Central memory CD4-positive, alpha-beta T cell (primary cell): ENCODE measurements at places on chromosomes 6 and 20.
A peak's percentile ranks its signal among the peaks of the same experiment; 100 is the strongest.

DNA sequence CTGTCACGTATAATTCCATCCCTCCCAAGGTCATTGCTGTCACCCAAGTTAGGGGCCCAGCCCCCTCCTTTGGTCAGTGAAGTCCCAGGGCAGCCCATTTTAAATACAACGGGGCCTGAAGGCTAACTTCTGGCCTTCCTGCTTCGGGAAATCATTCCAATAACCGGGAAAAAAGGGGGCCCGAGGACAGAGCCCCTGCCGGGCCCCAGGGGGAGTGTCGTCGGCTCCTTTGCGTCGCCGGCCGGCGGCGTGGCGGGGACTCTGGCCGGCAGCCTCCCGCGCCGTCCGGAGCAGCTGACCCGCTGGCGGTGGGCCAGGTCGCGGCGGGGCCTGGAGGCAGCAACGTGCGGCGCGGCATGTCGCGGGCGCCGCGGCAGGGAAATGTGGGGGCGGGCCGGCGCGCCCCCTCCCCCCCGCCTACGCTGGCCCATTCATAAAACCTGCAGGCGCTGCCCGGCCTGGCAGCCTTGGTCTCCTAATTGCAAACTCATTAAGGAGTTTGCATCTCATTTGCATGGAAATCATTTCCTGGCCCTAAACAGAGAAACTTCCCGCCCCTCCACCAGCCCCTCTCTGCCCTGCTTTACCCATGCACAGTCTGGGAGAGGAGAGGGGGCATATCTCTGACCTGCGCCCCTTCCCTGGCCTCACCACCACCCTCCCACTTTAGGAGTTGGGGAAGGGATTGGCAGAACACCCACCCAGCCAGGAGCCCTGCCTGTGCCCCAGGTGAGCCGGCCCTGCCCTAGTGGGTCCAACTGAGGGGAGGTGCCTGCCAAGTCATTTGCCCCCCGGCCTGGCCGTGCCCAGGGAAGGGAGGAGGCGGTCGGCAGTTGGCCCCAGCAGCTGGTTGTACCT lies 50.7 kb downstream of the MRPL14 start:
- DNase-seq, result no peak

- DNase-seq, result no peak
These were observed 62.0 kb upstream of the TENT5A start for GRCh38 chr6:81814370-81815076.

GRCh38 chr20:19018881-19019280 lies 193.6 kb upstream of the SLC24A3 start:
- DNase-seq, result no peak

- DNase-seq, result no peak
These were observed 180.9 kb downstream of the ARID1B start for GRCh38 chr6:156957931-156958547.

DNA sequence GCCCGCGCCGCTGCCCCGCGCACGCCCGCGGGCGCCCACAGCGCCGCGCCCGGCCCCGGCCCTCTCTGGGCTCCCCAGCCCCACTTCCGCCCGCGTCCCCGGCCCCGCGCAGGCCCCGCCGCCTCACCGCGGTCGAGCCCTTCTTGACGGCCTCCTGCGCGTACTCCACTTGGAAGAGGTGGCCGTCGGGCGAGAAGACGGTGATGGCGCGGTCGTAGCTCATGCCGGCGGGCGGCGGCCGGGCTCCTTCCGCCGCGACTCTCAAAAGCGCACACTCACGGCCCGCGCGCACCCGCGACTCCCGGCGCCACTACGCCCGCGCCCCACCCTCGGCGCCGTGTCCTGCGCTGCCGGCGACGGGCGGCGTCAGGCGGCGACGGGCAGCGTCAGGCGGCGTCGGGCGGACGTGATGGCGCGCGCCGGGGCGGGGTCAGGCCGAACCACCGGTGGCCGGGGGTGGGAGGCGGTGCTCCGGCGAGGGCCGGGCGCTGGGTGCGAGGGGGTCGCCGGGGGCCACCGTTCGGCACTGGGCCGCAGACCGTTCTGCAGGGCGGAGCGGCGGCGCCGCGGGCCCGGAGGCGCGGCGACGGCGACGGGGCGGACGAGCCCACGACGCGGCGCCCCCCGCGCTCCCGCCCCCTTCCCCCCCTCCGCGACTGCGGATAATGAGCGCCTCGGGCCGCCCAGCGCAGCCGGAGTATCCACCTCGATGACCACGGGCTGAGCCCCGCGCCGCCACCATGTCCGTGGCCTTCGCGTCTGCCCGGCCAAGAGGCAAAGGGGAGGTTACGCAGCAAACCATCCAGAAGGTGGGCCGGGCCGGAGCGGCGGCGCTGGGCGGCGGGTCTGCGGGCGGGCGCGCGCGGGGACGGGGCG lies at the start of the genes PSMA7 and SS18L1:
TSS of gene PSMA7 (minus strand) at position 314 of the 876 bp plus-strand sequence. CDS start at position 223, 91 bp downstream.
TSS of gene SS18L1 (plus strand) at position 689 of the 876 bp plus-strand sequence. CDS start at position 741, 52 bp downstream.
- DNase-seq, result peak; percentile 86

GRCh38 chr6:127207591-127208120 lies 59.0 kb upstream of the RNF146 start:
- no peak for DNase-seq

DNA sequence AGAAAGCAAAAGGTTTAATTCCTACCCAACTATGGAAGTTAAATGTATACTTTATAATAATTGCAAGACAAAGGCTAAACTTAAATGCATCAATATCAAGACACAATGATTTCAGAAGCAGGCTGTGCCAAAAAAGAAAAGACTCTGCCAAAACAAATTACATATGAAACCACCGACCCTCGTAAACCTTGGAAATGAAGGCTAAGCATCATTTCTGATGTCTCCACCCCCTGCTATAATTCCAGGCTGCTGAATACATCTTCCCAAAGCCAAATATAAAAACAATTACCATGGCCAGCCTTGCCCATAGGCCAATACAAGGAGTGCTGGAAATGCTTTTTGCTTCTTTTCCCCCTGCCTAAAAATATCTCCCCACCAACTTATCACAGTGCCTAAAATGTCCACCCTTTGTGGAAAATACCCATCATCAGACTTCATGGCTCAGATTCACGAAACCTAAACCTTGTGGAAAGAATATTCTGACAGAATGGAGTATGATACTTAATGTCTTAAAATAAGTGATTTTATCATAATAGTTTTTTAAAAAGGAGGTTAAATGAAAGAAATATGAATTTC lies 37.4 kb downstream of the RCAN2 start:
- DNase-seq, result no peak

GRCh38 chr6:130240232-130240631 lies 17.5 kb upstream of the SAMD3 start:
- DNase-seq, result no peak

DNA sequence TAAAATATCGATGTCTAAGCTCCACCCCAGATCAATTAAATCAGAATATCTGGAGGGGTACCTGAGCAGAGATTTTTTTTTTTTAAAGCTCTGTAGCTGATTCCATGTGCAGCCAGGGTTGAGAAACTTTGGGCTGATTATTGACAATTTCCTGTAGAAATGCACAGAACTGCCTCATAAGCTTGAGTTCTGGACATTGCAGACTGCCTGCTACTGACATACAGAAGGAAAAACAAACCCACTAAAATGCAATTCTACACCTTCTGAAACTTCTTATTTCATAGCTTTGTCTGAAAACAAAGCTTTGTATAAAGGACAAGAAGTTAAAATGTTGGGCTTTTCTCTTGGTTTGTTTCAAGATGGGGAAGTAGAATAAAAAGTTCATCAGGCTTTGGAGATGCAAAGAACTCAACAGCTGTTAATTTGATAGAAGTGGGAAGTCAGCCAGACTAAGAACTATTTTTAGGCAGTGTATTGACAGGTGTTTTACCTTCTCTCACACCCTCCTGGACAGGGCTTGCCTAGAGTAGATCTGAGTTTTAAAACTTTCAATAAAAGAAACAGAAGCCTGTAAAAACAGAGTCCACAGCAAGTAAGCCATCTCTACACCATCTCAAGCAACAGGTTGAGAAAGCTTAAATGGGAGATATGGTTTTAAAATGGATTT lies 147.7 kb downstream of the KCNQ5 start:
- no peak for DNase-seq

GRCh38 chr20:308427-309038 lies 11.2 kb downstream of the ZCCHC3 start:
- no peak for DNase-seq

GRCh38 chr20:17725094-17725835 lies 25.5 kb downstream of the BANF2 start:
- DNase-seq, result no peak

DNA sequence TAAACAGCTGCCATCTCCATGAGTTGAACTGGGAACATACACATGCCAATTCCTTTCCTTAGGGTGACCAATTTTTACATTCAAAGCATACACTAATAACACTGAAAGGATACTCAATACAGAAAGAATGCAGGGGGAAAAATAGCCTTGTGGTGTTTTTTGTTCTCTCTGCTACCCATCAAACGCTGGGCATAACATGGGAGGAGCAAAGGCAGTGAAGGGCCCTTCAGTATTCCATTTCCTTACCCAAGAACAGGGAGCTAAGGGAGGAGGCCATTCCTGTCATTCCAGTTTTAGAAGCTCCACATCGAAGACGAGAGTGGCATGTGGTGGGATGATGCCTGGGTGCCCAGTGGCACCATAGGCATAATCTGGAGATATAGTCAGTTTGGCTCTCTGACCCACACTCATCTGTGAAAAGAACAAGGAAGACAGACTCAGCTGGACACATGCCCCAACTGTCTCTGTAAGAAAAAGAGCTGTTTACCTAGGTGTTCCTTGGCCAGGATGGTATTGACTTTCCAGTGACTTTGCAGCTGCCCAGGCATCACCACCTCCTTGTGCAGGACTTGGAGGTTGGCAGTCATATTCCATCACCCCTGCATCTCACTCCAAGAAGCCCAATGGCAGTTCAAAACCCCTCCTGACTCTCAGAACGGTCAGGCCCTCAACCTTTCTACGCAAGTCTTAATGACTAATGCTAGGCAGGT lies 20.9 kb downstream of the FKBP1A start:
- no peak for DNase-seq

GRCh38 chr20:2751878-2752566 lies 48.4 kb downstream of the CPXM1 start:
- peak; percentile 44 for DNase-seq

DNA sequence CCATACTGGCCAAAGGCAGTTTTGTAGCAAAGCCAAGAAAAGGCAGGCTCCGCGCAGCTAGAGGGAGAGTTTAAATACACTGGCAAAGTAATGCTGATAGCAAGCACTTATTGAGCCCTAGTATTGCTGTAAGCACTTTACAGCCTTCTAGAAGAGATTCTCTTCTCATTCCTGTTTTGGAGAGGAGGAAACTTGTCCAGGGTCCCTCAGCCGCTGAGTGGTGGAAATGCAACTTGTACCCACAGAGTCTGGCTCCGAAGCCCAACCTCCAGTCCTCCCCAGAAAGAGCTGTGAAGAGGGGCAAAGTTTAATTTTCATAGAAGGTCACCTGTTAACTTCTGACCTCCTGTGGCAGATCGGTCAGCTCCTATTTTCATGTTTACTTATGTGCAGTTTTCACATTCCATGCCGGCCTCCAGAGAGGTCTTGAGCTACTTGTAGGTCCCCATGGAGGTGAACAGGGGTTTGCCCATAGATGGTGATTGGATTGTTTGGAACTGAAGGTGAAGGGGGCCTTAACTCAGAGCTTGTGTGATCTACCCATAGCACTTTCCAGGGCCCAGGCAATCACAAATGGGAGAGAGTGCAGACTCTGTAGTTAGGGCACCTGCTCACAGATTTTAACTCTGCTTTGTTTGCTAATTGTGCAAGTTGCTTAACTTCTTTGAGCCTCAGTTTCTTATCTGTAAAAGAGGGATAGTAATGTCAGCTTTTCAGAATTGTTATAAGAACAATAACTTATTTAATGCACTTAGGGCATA lies 70.7 kb downstream of the LYRM2 start:
- DNase-seq, result no peak

GRCh38 chr6:68468244-68468884 lies 166.7 kb upstream of the ADGRB3 start:
- DNase-seq, result no peak

GRCh38 chr6:347232-347631 lies 44.3 kb upstream of the IRF4 start:
- no peak for DNase-seq

GRCh38 chr20:31497838-31498540 lies 16.3 kb upstream of the HM13 start:
- no peak for DNase-seq

GRCh38 chr6:101545191-101545590 lies 151.7 kb downstream of the GRIK2 start:
- DNase-seq, result no peak

GRCh38 chr20:4795394-4795793 lies 73.7 kb downstream of the PRND start:
- no peak for DNase-seq

- no peak for DNase-seq
These were observed 22.9 kb downstream of the HLA-DRA start for GRCh38 chr6:32462609-32463008.

GRCh38 chr20:33685328-33686099 lies 671 bp downstream of the E2F1 start:
- DNase-seq, result no peak

- DNase-seq, result no peak
These were observed 24.2 kb upstream of the PNPLA1 start for GRCh38 chr6:36245572-36246061.

DNA sequence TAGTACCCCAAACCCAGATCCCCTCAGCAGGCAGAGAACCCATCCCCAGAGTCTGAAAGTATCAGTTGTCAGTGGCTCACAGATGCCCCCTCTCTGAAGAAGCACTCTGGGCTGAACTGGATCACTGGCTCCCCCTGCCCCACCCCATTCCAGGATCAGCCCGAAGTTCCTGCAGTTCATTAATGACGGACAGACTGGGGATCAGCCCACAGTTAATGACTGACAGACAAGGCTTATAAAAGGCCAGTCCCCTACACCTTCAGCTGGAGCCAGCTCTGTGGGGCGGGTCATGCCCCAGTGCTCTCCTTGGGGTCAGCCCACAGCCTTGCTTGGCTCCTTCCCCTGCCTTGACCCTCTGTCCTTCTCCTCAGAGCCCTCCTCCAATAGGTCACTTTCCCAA lies 21.7 kb downstream of the KIAA1755 start:
- DNase-seq, result no peak

DNA sequence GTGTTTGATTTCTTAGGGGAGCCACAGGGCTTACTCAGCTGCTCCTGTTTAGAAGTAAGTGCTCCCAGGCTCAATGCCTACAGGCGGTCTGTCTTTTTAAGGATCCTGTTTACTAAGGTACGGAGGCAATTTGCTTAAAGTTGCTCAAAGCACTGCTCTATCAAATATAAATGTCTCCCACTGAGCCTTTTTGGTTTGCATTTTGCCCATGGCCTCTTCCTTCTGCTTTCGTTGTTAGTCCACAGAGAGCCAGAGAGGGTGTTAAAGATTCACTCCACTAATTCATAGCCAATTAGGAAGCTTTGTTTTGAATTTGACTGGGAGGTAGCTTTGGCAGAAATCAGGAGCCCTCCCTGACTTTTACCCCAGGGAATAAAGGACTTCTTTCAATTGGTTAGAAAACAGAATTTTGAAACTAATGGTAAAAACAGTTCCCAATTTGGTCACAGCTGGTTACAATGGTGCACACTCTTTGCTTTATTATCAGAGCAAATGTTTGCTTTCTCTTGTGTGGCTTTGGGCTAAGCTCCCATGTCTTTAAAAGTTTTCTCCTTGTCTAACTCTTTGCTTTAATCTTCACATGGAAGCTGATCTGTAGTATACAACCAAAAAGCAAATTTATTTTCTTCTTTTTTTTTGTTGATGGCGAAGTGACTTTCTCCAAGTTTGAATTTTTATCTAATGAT lies 126.2 kb downstream of the IMPG1 start:
- no peak for DNase-seq
